ENCODE measurements at places on chromosomes 12 and 14. TPM values are rescaled to one million over a fixed set of nuclear protein-coding genes. Genes with fewer than 3 reads are reported as not detected.

DNA sequence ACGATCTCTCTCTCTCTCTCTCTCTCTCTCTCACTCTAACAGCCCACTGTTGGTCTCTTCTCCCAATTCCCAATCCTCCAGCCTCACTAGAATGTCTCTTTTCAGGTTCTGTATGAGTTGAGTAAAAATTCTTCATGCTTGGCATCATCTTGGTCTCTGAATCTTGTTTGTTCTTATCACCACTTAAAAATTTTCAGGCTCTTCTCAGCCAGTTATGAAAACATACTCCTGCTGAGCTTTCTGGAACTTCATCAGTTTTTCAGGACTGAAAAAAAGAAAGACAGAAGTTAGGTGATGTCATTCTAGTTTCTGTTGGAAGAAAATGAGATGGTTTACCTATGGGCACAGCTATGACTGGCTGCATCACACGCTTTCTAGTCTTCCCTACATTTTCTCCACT, 11.5 kb upstream of the IL22 start:
- DNase-seq: no peak

DNA sequence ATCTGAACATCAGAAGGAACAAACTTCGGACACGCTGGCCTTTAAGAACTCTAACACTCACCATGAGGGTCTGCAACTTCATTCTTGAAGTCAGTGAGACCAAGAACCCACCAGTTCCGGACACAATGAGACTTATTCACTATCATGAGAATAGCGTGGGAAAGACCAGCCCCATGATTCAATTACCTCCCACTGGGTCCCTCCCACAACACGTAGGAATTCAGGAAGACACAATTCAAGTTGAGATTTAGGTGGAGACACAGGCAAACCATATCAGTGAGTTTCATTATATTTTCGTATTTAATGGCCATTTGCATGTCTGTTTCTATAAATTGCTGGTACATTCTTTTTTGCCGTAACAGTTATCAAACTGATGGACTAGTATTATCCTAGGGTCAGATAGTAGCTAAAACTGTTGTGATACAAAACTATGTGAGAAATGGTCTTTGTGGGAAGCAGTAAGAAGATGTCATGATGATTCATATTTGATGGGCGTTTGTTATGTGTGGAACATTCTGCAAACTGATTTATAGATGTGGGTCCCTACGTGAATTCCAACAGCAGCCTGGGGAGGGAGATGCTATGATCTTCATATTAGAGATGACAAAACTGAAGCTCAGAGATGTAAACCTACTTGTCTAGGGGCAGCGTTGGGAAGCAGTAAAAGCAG, 282.4 kb upstream of the TMEM132C start:
- DNase-seq: no peak

GRCh38 chr14:69873877-69874780, 5.1 kb upstream of the SMOC1 start:
- no peak for DNase-seq

The SNRPF gene
- total RNA-seq: 15.4 TPM

The PIANP gene
- not detected for total RNA-seq

GRCh38 chr12:57193706-57194245, 22.8 kb upstream of the NXPH4 start:
- no peak for DNase-seq
